ENCODE measurements at places on chromosomes 3 and 15.

GRCh38 chr3:75129101-75129500, 514.6 kb upstream of the CNTN3 start:
- DNase-seq, result no peak

GRCh38 chr15:67593562-67593961, 51.1 kb downstream of the MAP2K5 start:
- DNase-seq, result no peak

- no peak for DNase-seq
Measured at GRCh38 chr3:79310016-79310415, 457.8 kb downstream of the ROBO1 start.

- DNase-seq, result no peak
Measured at GRCh38 chr3:71728632-71729342, 3.6 kb upstream of the EIF4E3 start.

DNA sequence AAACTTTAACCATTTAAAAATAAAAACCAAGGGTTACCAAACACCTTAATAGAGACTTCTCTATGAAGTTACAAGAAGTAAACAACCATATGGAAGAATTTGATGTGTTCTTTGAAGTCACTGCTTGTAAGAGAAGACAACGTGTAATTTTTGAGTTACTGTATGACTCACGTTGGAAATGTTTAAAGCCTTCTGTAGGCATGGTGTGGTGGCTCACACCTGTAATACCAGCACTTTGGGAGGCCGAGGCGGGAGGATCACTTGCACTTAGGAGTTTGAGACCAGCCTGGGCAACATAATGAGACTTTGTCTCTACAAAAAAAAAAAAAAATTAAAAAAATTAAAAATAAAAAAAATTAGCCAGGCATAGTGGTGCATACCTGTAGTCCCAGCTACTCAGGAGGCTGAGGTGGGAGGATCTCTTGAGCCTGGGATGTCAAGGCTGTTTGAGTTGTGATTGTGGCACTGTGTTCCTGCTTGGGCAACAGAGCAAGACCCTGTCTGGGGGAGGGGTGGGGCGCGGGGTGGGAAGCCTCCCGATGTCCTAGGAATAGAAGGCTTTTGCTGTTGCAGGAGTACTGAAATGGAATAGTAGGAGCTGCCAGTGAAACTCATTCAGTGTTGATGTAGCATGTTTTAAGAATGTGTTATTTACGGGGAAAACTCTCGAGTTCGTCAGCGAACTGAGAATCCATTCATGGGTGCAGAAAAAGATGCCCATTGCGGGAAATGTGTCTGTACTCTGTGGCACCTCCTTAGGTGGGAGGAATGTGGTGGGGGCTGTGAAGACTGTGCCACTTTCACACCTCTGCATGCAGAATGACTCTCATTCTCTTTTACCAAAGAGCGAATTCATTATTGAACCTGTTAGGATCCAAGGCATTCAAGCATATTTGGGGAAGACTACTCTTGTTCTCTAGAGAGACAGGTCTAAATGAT, 134.2 kb downstream of the FNDC3B start:
- no peak for DNase-seq

DNA sequence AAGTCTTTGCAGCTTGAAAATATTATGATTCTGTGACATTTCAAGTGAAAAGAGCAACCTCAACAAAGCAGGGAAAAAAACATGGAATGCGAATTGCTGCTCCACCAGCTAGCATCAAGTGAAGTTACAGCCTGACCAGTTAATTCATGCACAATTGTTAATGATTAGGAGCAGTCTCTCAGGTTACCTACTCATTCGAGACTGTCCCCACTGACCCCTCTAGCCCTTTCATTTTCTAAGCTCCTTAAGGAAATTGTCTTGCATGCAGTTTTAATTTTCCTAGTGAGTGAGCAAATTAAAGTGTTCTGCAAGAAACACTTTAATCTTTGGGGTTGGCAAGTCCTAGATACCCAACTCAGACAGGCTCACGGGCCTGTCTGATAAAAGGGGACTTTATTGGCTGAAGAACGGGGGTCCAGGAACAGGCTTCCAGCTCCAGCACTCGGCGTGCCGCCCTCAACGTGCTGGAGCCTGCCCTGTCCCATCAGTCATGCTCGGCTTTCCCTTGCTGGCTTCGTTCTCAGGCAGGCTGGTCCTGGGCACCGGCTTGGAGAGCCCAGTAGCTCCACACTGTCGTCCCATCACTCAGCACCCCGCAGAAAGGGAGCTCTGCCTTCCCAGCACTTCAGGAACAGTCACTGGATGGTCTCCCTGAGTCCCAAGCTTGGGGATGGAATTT, 18.3 kb downstream of the PODXL2 start:
- DNase-seq, result no peak
